ENCODE measurements at places on chromosomes 1 and 21. TPM values are rescaled to one million over a fixed set of nuclear protein-coding genes. Genes with fewer than 3 reads are reported as not detected.
A peak's percentile ranks its signal among the peaks of the same experiment; 100 is the strongest.

DNA sequence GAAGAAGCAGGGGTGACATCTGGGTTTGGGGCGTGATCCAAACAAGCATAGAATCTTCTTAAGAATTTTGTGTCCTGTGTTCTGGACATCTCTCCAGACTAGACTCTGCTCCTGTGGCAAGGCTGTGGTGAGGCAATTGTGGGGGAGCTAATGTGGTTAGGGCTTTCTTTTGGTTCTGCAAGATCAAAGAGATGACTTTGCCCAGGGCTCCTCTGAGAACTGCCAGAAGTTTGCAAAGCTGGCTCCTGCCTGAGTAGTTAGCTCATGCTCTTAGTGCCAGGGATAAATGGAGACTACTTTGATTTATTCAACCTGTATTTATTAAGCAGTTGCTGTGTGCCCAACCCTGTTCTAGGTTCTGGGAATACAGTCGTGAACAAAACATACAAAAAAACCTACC is 34.0 kb upstream of the CRNN start:
- DNase-seq, result no peak

The PLXNA2 gene
- total RNA-seq, result 95.8 TPM

The PAX7 gene
- total RNA-seq, result not detected

GRCh38 chr1:159014851-159015250 is 5.1 kb downstream of the IFI16 start:
- no peak for DNase-seq

DNA sequence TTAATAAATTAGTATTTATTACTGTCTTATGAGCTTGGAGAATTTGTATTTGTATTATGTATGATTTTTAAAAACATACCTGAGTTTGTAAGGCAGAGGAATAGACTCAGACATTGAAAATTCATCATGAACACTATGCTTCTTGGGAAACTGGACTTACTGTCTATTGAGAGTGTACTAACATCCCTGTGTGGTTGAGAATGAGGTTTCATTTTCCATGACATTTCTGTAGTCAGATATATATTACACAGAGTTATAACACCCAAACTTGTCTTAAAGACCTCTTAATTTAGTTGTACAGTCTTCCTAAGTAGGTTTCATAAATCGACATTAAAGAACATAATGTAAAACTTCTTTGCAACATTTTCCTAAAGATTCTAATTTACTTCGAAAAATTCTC is 30.0 kb downstream of the PPP2R5A start:
- no peak for DNase-seq

DNA sequence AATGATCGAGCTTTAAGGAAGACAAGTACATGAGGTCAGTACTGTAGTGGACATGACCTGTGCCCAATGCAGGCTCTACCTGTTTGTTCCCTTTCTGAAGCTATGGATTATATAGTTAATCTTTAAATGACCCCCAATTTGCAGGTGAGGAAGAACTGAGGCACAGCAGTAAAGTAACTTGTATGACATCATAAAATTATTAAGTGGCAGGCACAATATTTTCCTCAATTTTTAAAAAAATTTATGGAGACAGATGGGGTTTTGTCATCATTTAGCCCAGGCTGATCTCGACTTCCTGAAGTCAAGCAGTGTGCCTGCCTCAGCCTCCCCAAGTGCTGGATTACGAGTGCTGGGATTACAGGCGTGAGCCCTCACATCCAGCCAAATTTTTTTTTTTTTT is 3.6 kb upstream of the GATAD2B start:
- no peak for DNase-seq

GRCh38 chr1:234938924-234939323 is 189.7 kb downstream of the TOMM20 start:
- no peak for DNase-seq

DNA sequence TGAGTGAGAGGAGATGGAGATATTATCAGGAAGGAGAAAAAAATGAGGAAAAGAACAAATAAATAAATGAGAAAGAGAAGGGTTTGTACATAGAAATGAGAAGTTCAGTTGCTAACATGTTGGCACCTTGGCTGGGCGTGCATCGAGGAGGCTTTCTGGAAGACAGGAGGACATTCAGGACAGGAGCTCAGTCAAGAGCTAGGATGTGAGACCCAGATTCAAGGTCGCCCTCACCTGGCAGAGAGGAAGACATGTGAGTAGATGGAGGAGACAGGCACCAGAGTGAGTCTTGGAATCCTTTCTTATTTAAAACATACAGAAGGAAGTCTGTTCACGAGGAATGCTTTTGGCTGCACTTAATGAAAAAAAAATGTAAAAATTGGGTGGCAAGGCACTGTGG is 640.9 kb downstream of the NPHP4 start:
- no peak for DNase-seq

The NMNAT2 gene
- total RNA-seq, result 0.68 TPM

GRCh38 chr1:64320922-64321614 is 117.6 kb downstream of the UBE2U start:
- DNase-seq, result no peak

DNA sequence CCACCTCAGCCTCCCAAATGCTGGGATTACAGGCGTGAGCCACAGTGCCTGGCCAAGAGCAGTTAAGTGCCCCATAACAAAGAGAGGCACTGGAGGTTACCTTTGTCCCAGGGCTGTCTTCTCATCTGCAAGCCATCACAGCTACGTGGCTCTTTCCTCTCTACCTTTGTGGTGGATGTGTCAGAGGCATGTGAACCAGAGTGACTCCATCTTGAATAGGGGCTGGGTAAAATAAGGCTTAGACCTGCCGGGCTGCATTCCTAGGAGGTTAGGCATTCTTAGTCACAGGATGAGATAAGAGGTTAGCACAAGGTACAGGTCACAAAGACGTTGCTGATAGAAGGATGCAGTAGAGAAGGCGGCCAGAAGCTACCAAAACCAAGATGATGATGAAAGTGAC is 59.4 kb upstream of the POU2F1 start:
- no peak for DNase-seq

- DNase-seq, result peak; percentile 91
These were observed 19.5 kb downstream of the TEX35 start for GRCh38 chr1:178532392-178532791.

DNA sequence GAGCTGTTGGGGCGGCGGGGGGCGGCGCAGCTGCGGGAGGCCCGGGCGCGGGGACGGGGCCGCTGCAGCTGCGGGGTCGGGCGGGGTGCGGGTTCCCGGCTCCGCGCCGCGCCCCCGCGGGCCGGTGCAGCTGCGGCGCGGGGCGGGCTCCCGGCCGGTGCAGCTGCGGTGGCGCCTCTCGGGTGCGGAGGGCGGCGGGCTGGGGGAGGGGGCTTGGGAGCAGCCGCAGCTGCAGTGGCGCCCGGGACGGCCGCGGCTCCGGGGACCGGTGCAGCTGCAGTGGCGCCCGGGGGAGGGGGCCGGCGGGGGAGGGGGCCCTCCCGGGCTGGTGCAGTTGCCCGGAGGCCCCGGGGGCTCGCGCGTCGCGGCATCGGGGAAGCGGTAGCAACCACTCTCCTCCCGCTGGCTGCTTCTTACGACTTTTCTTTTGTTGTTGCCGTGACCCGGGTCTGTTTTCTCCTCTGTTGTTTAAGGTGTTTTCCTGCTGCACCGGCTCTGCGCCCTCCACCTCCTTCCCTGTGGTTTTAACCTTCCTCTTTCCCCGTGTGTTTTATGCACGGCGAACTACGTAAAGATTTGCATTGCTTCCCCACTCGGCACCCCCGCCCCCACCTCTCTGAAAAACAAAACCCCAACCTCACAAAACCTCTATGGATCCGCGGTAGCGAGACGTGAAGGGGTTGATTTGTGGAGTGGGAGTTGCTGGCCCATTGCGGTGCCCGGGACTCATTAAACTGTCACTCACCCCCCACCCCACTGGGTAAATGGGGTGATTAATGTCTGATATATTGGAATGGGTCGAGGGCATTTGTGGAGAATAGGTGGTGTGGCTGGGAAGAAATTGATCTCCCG is 1.7 kb upstream of the ZBTB18 start:
- peak; percentile 62 for DNase-seq

The TEX38 gene
- total RNA-seq, result not detected

Measured in dermis blood vessel endothelial cell (primary cell).